T1000 (cell line): ENCODE measurements at places on chromosomes 16 and 17.

DNA sequence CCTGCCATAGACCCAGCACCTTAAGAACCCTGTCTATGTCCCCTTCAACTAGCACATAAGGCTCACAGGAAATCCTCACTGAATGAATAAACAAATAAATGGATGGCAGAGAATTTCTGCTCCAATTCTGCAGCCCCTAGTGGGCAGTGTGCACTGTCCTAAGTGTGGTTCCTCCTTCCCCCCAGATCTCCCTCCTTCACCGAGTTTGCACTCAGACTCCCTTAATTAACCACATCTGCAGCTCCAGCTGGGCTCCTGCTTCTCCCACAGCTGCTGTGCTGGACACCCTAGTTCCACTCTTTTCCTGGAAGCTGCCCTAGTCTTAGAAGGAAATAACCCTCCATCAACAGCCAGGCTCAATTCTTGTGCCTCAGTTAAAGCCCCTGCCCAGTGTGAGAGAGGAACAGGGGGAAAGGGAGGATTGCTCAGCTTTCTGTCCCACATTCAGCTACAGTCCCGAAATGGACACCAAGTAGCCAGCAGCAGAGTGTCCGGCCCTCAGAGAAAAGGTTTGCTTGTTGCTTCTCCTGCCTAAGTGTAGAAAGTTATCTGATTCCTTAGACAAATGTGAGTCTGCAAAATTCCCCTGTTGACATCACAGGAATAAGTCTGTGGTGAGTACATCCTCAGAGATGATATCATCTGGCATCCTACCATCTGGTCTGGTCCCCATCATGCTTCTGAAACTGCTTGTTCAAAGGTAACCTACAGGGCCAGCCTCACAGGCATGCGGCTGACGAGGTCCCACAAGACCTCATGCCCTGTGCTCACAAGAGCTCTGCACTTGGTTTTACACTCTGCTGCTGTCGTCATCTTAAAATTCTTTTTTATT lies 12.3 kb downstream of the LRRC3C start:
- peak; percentile 52 for DNase-seq

GRCh38 chr17:750431-751037 lies 1.5 kb downstream of the GEMIN4 start:
- no peak for DNase-seq

- no peak for DNase-seq
Measured at GRCh38 chr17:74108126-74108705, 95.3 kb upstream of the RPL38 start.

- DNase-seq = no peak
Measured at GRCh38 chr17:16075949-16076348, 76.3 kb downstream of the TTC19 start.

DNA sequence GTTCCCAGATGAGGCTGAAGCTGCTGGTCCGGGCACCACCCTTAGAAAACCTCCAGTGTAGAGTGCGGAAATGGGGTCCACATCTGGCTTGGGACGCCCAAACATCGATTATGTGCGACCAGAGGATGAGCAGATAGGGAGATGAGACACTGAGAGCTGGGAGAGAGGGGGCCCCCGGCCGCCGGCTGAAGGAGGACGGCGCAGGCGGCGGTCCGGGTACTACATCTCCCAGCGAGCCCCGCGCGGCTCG lies 182 bp upstream of the SPECC1 start:
- DNase-seq = no peak

- no peak for DNase-seq
Measured at GRCh38 chr16:86288716-86289294, 221.5 kb upstream of the FOXF1 start.

GRCh38 chr16:89172528-89173173 lies 1.1 kb downstream of the CDH15 start:
- DNase-seq = no peak

DNA sequence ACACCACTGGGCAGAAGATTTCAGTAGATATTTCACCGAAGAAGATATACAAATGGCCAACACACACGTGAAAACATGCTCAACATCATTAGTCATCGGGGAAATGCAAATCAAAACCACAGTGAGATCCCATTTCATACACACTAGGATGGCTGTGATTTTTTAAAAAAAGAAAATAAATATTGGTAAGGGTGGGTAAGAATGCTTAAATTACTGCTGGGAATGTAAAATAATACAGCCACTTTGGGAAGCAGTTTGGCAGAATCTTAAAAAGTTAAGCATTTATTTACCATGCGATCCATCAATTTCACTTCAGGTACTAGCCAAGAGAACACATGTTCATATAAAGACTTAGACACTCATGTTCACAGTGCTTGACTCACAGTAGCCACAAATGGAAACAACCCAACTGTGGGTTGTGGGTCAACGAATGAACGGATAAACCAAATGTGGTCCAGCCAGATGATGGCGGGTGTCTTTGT lies 6.5 kb upstream of the C16orf74 start:
- DNase-seq = no peak

DNA sequence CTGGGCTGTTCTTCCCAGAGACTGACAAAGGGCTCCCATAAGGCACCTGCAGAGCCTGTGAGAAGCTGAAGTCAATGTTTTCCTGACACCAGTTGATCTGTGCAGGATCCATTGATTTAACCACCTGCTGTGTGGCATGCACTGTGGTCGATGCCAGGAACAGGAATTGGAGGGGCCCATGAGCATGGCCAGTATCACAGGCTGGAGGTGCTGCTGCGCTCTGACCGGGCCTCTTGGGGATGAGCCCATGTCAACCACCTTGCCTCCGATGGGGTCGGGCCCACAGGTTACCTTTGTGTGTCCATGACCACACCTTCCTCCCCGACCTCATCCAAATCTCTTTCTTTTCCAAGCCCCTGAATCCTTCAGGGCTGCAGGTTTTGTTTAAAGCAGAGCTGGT lies 18.2 kb upstream of the STH start:
- no peak for DNase-seq

DNA sequence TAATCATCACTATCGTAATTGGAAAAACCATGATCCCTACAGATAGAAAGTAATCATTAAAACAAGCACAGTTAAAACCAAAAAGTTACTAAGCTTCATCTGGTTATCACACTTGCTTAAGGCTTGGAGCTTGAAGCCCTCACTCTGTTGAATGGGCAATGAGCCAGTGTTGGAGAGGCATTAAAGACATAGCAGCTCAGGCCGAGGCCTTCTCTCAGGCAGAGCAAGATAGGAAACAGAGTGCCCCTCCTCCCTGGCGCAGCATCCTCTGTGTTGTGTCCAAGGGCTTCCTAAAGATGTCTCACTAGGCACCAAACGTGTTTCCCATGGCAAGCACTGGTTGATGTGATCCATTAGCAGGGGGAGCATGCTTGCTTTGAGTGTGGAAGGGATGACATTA lies 34.9 kb upstream of the LGALS9 start:
- no peak for DNase-seq

- no peak for DNase-seq
Measured at GRCh38 chr17:70208825-70209555, 39.7 kb downstream of the KCNJ2 start.
